ENCODE measurements at places on chromosomes 11 and 22.

GRCh38 chr11:41414771-41415440 is 44.5 kb downstream of the LRRC4C start:
- no peak for DNase-seq

DNA sequence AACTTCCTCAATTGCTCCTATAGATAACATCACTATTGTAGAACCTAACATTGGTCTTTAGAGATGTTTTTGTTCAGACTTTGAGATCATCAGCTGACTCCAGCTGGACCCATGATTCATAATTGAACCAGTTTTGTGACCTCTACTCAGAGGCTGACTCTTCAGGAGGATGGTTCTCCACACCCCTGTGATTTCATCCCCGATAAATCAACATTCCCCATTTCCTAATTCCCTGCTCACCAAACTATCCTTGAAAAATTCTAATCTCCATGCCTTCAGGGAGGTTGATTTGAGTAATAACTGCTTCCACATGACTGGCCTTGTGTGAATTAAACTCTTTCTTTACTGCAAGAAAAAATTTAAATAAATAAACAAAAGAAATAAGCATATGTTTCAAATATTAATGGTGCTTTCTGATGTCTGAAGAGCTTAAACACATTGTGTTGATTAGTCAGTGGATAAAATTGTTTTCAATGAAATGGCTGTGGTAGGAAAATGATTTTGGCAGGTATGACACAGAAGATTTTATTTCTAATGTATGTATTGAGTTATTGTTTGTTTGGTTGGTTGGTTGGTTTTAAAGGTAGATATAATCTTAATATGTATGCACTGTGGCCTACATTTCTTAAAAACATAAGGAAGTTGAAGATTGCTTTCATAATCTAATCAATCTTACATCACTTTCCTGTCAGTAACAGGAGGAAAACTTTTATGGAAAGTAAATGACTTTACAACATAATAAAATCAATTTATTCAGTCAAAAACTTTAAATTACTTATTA is 427.9 kb upstream of the CCDC179 start:
- no peak for DNase-seq

DNA sequence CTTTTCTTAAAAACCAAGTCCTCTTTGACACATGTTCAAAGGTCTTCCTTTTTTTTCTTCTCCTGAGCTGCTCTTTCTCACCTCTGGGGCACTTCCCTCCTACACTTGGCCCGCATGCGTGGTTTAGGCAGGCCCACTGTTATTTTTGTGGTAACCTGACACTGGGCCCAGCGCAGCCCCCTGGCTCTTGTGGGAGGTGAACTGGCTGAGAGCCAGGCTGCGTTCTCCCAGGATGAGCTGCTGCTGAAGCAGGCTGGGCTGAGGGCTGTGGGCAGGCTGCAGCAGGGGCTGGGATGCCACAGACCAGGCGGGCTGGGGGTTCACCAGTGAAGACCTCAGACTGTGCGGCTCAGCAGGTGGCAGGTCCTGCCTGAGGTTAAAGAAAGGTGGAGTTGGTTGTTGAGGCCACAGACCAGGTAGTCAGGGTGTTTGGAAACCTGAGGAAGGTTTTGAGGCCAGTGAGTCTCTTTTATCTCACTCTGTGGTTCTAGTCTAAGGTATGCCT is 72.4 kb downstream of the TEAD1 start:
- no peak for DNase-seq

DNA sequence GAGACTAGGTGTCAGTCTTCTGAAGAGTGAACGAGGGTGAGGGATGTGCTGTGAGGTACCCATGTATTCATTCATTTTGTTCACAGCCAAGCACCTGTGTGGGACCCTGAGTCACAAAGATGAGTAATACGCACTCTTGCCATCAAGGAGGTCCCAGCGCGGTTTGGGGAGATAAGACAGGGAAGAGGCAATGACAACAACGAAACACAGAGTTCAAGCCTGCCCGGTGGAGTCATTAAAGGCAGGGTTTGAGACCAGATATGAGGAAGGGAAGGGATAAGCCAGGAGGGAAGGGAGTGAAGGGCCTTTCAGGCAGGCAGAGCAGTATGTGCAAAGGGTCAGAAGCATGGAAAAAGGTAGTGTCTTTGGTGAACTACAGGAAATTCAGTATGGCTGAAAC is 4.6 kb downstream of the DCHS1 start:
- DNase-seq, result no peak

GRCh38 chr11:10305262-10305963 is 540 bp downstream of the ADM start:
- no peak for DNase-seq

- no peak for DNase-seq
Observed at GRCh38 chr11:128965485-128965884, 22.8 kb upstream of the TP53AIP1 start.

GRCh38 chr11:110566577-110566976 is 136.8 kb downstream of the FDX1 start:
- DNase-seq, result no peak

DNA sequence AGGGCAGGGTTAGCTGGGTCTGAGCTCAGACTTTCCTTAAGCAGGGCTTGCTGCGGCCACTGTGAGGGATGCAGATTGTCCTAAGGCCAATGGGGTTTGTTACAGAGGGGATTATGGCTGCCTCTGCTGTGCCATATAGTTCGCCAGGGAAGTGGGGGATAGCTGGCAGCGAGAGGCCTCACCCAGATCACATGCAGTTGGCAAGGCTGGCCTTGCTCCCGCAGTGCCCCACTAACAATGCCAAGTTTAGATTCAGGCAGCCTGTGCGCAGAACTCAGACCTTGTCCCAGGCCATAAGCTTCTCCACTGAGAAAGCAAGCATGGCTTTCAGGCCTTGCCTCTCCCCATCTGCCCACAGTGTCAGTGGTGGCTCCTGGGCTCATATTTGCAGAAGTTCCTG is 4.7 kb upstream of the APOL2 start:
- no peak for DNase-seq

- no peak for DNase-seq
Observed at GRCh38 chr11:96447208-96448110, 57.6 kb downstream of the JRKL start.

GRCh38 chr11:76134239-76134638 is 72.1 kb downstream of the WNT11 start:
- DNase-seq, result no peak

DNA sequence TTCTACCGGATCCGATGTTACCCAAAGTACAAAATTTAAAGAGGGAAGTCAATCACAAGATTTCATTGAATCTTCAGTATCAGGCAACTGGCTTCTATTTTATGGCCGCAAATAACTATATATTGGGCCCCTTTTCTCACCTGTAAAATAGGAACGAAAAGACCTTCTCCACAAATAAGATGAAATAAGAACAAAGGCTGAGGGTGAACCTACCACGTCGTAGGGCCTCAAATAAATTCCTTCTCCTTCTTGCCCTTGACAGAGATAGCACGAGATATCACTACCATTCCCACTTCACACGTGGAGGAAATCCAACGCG is 794 bp upstream of the EMSY start:
- DNase-seq, result no peak

- no peak for DNase-seq
Observed at GRCh38 chr11:20397281-20397680, 9.8 kb downstream of the PRMT3 start.

- DNase-seq, result no peak
Observed at GRCh38 chr11:116535994-116536393, 236.8 kb downstream of the BUD13 start.

GRCh38 chr11:73258104-73259035 is 13.8 kb upstream of the P2RY6 start:
- DNase-seq, result no peak

GRCh38 chr22:46289244-46289891 is 7.3 kb upstream of the GTSE1 start:
- DNase-seq, result no peak

GRCh38 chr11:78181185-78181584 is 7.2 kb downstream of the KCTD21 start:
- DNase-seq, result no peak

- no peak for DNase-seq
Observed at GRCh38 chr11:5524756-5525155, 8.3 kb upstream of the UBQLNL start.

DNA sequence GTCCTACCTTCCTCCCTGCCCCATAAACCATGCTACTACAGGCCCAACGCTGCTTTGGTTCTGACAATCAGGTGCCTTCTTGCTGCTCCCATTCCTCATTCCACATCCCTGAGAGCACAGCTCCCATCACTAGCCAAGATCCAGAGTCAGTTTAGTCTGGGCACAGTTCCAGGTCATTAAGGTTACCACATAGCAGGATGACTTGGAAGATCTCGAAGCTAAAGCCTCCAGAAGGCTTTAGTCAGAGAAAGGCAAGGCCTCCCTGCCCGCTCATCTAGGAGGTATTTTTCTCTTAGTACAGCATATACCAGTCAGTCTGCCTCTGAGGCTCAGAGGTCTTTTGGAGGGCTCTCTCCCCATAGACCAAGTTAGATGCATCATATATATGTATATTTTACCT is 30.3 kb downstream of the TRIM66 start:
- no peak for DNase-seq

- no peak for DNase-seq
Observed at GRCh38 chr11:129593098-129593497, 217.4 kb downstream of the BARX2 start.

DNA sequence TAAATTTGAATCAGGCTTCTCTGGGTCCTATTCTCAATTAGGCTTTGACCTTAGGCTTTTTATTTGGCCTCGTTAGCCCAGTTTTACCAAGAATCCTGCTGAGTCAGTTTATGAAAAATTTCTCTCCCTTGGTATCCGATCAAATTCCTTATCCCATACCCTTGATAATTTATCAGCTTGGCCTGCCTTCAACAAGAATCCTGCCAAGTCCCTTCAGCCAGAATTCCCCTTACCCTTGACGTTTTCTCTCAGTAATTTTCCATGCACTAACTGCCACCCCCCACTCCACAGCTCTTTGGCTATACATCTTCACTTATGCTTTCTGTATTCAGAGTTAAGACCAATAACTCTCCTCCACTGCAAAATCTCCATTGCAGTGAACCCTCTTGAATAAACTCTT is 811.0 kb upstream of the CCDC90B start:
- DNase-seq, result no peak

DNA sequence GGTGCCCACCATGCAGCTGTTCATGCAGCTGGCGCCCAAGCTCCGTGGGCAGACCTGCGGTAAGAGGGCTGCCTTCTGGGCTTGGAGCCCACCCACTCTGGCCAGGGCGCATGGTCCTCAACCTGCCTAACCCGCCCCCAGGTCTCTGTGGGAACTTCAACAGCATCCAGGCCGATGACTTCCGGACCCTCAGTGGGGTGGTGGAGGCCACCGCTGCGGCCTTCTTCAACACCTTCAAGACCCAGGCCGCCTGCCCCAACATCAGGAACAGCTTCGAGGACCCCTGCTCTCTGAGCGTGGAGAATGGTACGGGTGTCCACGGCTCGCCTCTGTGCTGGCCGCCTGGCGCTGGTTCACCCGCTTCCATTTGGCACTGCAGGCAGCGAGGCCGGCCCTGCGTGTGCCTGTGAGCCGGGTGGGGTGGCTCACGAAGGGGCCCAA is 11.0 kb downstream of the MUC5AC start:
- DNase-seq, result no peak

- DNase-seq, result no peak
Observed at GRCh38 chr22:20940186-20940651, 23.0 kb downstream of the CRKL start.

DNA sequence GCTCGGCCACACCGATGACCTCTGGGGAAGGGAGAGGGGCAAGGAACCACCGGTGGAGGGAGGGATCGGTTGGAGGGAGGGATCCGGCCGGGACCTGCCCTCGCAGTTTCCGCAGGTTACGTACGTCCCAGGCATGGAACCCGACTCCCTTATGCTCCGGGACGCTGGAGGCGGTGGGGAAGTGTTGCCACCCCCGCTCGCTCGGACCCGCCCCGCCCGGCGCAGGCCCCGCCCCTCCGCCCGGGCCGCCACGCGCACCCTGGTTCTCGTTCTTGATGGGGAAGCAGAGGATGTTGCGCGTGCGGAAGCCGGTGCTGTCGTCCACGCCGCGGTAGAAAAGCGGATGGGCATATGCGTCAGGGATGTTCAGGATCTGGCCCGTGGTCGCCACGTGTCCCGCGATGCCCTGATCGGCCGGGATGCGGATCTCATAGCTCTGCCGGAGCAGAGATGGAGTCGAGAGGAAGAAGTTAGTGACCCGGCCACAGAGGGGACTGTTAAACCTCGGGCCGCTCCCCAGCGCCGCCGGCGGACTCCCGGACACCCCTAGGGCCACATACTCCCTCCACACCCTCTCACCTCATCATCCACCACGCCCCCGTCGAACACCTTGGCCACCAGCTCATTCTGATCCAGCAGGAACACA is 89.8 kb downstream of the PDE2A start:
- DNase-seq, result no peak

DNA sequence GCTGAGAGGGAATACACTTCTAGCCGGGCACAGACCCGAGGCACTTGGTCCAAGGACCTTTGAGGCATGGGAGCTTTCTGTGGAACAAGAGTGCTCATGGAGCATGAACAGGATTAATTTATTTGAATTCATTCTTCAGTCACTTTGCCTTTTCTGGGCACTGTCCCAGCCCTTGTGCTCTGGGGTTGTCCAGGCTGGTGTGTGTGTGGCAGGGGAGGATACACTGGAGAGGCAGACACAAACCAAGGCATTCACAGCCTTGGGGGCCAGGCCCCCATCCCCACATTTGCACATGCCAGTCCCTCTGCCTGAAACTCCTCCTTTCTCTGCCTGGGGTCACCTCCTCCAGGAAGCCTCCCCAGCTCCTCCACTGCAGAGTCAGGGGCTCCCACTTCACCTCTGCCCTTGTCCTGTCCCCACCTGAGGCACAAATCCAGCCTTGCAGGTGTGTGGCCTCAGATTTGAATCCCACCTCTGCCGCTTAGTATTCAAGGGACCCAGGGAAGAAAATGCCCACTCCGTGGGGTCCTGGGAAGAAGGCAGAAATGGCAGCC is 55.5 kb downstream of the MYO7A start:
- DNase-seq, result no peak

GRCh38 chr11:62889484-62890437 is 9.1 kb downstream of the SLC3A2 start:
- no peak for DNase-seq

- DNase-seq, result no peak
Observed at GRCh38 chr22:19895160-19895849, 40.6 kb upstream of the GNB1L start.

- DNase-seq, result no peak
Observed at GRCh38 chr22:38860283-38861169, 11.5 kb downstream of the CBX6 start.

DNA sequence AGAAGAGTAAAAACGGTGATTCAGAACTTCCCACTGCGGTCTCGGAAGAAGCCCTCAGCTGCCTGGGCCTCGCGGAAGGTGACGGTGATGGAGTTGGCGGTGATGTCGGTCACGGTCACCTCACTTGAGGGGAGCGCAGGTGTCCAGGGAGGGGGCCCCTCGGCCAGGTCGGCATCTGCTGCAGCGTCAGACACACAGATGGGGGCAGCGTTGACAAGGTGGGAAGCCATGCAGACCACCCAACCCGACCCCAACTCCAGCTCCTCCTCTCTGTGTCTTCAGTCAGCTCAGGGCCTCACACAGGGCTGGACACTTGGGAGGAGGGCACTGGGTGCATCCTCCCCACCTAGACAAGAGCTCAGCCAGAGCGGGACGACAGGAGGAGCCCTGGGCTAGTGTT is 18.6 kb downstream of the CBX7 start:
- DNase-seq, result no peak

All from GF-D8 (cell line).